EL (cell line): ENCODE measurements at places on chromosomes 1 and 21.

- DNase-seq, result no peak
Observed at GRCh38 chr1:22118291-22118992, 24.5 kb downstream of the WNT4 start.

GRCh38 chr1:203170625-203171330 lies 4.8 kb downstream of the MYBPH start:
- no peak for DNase-seq

DNA sequence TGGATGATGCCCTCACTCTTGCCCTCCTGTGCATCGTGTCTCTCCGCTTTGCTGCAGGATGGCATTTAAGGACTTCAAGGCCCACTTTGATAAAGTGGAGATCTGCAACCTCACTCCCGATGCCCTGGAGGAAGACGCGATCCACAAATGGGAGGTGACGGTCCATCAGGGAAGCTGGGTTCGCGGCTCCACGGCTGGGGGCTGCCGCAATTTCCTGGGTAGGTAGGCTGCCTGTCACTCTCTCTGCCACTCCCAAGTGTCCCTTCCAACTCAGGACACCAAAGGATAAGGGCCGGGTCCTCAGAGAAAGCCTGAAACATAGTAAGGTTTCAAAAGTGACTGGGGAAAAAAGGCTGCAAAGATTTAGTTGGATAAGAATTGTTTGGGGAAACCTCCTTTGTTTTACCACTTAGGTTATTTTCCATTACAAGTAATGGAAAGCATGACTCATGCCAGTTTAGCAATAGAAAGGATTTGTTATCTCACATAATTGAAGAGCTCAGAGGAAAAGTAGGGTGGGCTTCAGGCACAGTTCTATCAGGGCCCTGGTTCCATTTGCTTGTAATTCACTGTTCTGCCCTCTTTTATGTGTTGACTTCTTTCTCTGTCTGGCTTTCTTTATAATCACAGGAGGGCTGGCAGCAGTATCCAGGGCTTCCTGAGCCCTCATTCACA lies 31.9 kb downstream of the CAPN9 start:
- no peak for DNase-seq

DNA sequence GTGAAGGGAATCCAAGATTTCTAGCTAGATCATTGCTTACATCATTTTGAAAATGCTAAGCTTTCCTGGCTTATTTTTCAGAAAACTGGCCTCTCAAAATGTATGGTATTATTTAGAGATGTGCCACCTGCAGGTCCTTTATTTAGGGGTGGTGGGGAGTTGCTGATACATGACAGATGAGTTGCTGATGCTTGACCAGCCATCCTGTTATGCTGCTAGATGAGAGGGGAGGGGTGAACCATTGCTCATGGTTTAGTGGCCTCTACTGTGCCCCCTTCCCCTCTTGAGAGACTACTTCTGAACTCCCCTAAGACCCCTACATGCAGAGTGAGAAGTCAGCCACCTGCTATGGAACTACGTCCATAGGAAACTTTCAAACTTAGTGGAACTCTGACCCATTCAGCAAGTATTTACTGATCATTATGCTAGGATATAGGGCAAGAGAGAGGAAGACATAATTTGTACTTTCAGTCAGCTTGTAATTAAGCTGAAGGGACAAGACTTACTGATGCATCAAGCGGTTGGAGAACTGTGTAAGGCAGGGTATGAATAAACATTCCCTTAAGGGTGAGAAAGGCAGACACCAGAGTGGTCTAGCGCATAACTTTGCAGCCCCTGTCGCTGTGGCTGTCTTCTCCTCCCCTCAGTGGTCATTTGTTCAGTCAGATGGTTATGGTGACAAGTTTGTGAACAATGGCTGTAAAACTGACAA lies 34.6 kb downstream of the SLAMF6 start:
- DNase-seq, result no peak

GRCh38 chr1:171219346-171220080 lies 28.8 kb upstream of the FMO1 start:
- DNase-seq, result peak; percentile 36

GRCh38 chr1:53398576-53399365 lies 60.4 kb upstream of the DMRTB1 start:
- no peak for DNase-seq
